ENCODE measurements at places on chromosomes 1 and 21. TPM values are rescaled to one million over a fixed set of nuclear protein-coding genes. Genes with fewer than 3 reads are reported as not detected.

MIXL1 gene
- 0.03 TPM for polyA plus RNA-seq

CACNA1E gene
- polyA plus RNA-seq, result 0.02 TPM

UBASH3A gene
- polyA plus RNA-seq, result 0.61 TPM

CELA2A gene
- 0.11 TPM for polyA plus RNA-seq

KCNH1 gene
- polyA plus RNA-seq, result not detected

BRINP3 gene
- polyA plus RNA-seq, result 0.06 TPM

ANKRD65 gene
- polyA plus RNA-seq, result 13.5 TPM

CA14 gene
- polyA plus RNA-seq, result 0.19 TPM

ADGRL2 gene
- 71.3 TPM for polyA plus RNA-seq

FAM131C gene
- not detected for polyA plus RNA-seq

NEK7 gene
- polyA plus RNA-seq, result 33.2 TPM

OR2L13 gene
- polyA plus RNA-seq, result not detected

CDKN2C gene
- polyA plus RNA-seq, result 7.4 TPM

NBPF10 gene
- 0.53 TPM for polyA plus RNA-seq

SLC25A34 gene
- 2.7 TPM for polyA plus RNA-seq

NUDT4B gene
- 5.7 TPM for polyA plus RNA-seq

CCDC185 gene
- not detected for polyA plus RNA-seq

CLIC6 gene
- polyA plus RNA-seq, result 15.1 TPM

DMBX1 gene
- 0.01 TPM for polyA plus RNA-seq

RGS16 gene
- polyA plus RNA-seq, result 26.6 TPM

C1orf56 gene
- 3.5 TPM for polyA plus RNA-seq

RPS6KC1 gene
- 2.9 TPM for polyA plus RNA-seq

RSPO1 gene
- polyA plus RNA-seq, result 1.4 TPM

BRWD1 gene
- 9.5 TPM for polyA plus RNA-seq

TFF2 gene
- not detected for polyA plus RNA-seq

SPRR2G gene
- not detected for polyA plus RNA-seq

EDARADD gene
- polyA plus RNA-seq, result 0.37 TPM

OR2AK2 gene
- polyA plus RNA-seq, result not detected

TNN gene
- 0.04 TPM for polyA plus RNA-seq

KCNE2 gene
- not detected for polyA plus RNA-seq

FCRL4 gene
- 0.05 TPM for polyA plus RNA-seq

CREG1 gene
- 93.8 TPM for polyA plus RNA-seq

CDK11A gene
- 19.9 TPM for polyA plus RNA-seq

TTC24 gene
- polyA plus RNA-seq, result 0.12 TPM

TBCE gene
- 39.2 TPM for polyA plus RNA-seq

LRRC39 gene
- 2.7 TPM for polyA plus RNA-seq

SAMSN1 gene
- 184 TPM for polyA plus RNA-seq

DYRK1A gene
- polyA plus RNA-seq, result 22.5 TPM

SPATA1 gene
- 0.71 TPM for polyA plus RNA-seq

FHL3 gene
- 33.1 TPM for polyA plus RNA-seq

TNFAIP8L2 gene
- polyA plus RNA-seq, result 26.6 TPM

CLCA4 gene
- polyA plus RNA-seq, result 0.20 TPM
